ENCODE measurements at places on chromosomes 2 and 18. TPM values are rescaled to one million over a fixed set of nuclear protein-coding genes. Genes with fewer than 3 reads are reported as not detected.

C2orf66 gene
- polyA plus RNA-seq = 0.15 TPM

MERTK gene
- polyA plus RNA-seq = 4.2 TPM

CFAP65 gene
- polyA plus RNA-seq = not detected

KIF5C gene
- polyA plus RNA-seq = 2.0 TPM

PDE1A gene
- 16.2 TPM for polyA plus RNA-seq

SERPINB13 gene
- not detected for polyA plus RNA-seq

FABP1 gene
- polyA plus RNA-seq = 0.31 TPM

ST8SIA5 gene
- polyA plus RNA-seq = 4.9 TPM

MC4R gene
- 0.19 TPM for polyA plus RNA-seq

MTLN gene
- 76.8 TPM for polyA plus RNA-seq

C2orf15 gene
- 0.45 TPM for polyA plus RNA-seq

TUBB8B gene
- polyA plus RNA-seq = not detected
